Large intestine (tissue), 12 donors: ENCODE measurements at places on chromosomes 1 and 21. TPM values are rescaled to one million over a fixed set of nuclear protein-coding genes. Genes with fewer than 3 reads are reported as not detected.
A peak's percentile ranks its signal among the peaks of the same experiment; 100 is the strongest.

- DNase-seq: peak; percentile 64
Measured at GRCh38 chr21:41765420-41765821, 1.4 kb downstream of the RIPK4 start.

GRCh38 chr1:201146626-201147390 is 7.5 kb downstream of the TMEM9 start:
- DNase-seq: no peak

Gene SEC16B
- 23.7 TPM for polyA plus RNA-seq

Gene DNAJB4
- 29.7 TPM for polyA plus RNA-seq

GRCh38 chr1:30785181-30785580 is 27.6 kb upstream of the LAPTM5 start:
- DNase-seq: no peak

Gene RAB42
- polyA plus RNA-seq: 37.1 TPM

- no peak for DNase-seq
Measured at GRCh38 chr1:221449801-221450470, 292.0 kb downstream of the DUSP10 start.

DNA sequence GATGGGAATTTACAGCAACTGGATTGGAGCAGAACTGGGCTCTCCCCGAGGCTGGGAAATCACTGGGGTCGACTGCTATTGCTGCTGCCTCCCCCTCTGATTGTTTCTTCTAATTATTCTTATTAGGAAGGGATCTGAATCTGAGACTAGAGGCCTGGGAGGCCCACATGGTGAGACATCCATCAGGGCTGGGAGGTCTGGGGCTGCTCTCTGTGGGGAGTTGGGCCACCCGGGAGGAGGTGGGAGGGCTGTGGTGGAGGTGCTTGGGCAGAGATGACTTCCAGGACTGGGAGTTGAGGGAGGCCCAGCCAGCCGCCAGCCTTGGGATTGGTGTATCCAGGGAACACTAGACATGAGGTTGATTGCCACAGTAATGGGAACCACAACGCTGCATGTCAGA is 247.9 kb downstream of the GRIK3 start:
- no peak for DNase-seq

Gene LIPI
- 0.21 TPM for polyA plus RNA-seq

Gene AMY1A
- polyA plus RNA-seq: not detected

GRCh38 chr1:229693129-229693900 is 67.3 kb downstream of the URB2 start:
- DNase-seq: no peak

- no peak for DNase-seq
Measured at GRCh38 chr1:55214934-55215193, 300 bp downstream of the USP24 start.

GRCh38 chr1:29120947-29121485 is 2.7 kb downstream of the TMEM200B start:
- no peak for DNase-seq

DNA sequence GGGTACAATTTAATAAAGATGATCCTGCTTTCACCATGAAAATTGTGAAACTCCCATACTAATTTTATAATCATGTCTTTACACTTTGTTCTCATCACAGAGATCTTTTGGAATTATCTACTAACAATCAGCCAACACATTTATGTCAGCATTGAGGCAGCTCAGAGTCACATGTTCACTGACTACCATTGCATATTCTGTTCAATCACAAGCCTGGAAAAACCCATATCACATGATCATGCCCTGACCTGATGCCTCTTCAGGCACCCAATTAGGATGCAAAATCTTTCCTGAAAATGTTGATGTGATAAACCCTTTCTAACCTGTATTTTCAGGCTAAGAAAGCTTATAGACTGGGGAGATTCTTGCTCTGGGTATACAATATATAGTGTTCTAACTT is 21.6 kb upstream of the RASAL2 start:
- DNase-seq: no peak

GRCh38 chr1:21626921-21627339 is 42.2 kb downstream of the RAP1GAP start:
- DNase-seq: no peak

DNA sequence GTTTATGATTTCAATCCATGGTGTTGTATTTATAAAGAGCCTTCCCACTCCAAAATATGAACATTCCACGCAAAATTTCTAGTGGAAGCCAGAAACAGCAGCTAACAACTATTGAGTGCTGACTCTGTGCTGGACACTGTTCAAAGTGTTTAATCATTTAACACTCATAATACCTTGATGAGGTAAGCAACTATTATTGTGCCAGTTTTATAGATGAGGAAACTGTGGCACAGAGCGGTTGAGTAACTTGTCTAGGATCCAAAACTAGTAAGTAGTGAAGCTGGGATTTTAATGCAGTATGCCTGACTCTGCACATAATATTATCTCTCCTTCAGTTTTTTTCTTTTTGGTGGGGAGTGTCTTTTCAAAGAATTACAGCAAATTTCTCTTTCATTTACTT is 228.3 kb downstream of the SLC35F3 start:
- DNase-seq: no peak

Gene IFT25
- polyA plus RNA-seq: 36.0 TPM

GRCh38 chr1:204846546-204846945 is 24.1 kb upstream of the NFASC start:
- DNase-seq: no peak

DNA sequence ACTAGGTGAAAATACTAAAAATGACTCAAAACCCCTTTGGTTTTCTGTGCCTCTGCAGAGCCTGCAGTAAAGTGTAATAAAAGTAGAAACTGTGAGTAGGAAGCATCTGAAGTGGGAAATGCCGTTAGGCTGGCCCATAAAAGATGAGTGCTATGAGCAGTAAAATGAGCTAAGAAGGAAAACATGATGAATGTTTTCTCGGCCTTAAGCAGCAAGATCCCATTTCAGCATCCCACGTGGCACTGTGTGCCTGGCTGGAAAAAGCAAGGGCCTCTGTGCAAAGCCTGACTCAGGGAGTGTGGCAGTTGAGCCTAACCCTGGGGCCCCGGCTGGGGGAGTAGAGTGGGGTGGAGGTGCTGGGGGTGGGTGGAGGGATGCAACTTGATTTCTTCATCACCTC is 109.5 kb downstream of the TBX15 start:
- DNase-seq: no peak

GRCh38 chr1:30514945-30515344 is 208.4 kb downstream of the MATN1 start:
- no peak for DNase-seq

Gene KRTAP10-9
- polyA plus RNA-seq: not detected

Gene DNAJC16
- 33.0 TPM for polyA plus RNA-seq

DNA sequence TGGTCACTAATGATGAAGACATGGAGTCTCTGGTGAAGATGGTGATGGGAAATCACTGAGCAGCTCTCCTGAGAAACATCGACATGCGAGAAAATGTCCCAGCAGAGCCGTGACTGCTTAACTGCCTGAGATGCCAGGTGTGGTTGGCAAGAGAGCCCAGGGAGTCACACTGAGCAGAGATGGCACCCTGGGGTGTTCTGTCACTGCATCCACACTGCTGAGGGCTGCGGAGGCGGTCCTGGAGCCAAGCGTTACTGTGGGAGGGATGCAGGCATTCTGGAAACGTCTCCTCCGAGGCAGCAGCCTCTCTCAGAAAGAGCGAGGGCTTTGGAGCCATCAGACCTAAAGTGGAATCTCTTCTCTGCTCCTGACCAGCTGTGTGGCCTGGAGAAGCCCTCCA is 57.2 kb downstream of the EPHB2 start:
- no peak for DNase-seq

- DNase-seq: no peak
Measured at GRCh38 chr1:115307661-115308060, 30.4 kb downstream of the NGF start.

DNA sequence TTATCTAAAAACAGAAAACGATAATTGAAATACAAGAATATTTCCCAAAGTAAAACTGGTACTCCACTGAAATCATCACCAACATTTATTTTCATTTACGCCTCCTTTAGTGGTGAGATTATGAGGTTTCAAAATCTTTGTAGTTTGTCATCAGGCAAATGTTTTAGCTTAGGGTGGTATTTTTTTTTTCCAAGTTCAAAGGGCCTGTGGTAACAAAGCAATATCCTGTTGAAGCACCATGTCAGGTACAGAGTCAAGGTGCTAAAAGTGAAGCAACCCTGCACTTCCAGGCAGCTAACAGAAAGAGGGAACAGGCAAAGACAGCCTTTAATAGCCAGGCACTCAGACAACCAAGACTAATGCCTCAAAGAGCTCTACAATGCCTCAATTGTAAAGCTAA is 89.2 kb downstream of the JAK1 start:
- DNase-seq: peak; percentile 54

Gene RWDD3
- 33.4 TPM for polyA plus RNA-seq

- DNase-seq: no peak
Measured at GRCh38 chr1:116947092-116947860, 37.6 kb downstream of the PTGFRN start.

GRCh38 chr21:26800001-26800400 is 45.2 kb downstream of the ADAMTS1 start:
- no peak for DNase-seq

Gene MAGI3
- polyA plus RNA-seq: 27.0 TPM

GRCh38 chr21:45267390-45267760 is 20.3 kb downstream of the POFUT2 start:
- no peak for DNase-seq

GRCh38 chr1:164093543-164093942 is 465.4 kb upstream of the PBX1 start:
- no peak for DNase-seq

GRCh38 chr1:38559446-38560165 is 300.0 kb downstream of the RRAGC start:
- DNase-seq: peak; percentile 39

DNA sequence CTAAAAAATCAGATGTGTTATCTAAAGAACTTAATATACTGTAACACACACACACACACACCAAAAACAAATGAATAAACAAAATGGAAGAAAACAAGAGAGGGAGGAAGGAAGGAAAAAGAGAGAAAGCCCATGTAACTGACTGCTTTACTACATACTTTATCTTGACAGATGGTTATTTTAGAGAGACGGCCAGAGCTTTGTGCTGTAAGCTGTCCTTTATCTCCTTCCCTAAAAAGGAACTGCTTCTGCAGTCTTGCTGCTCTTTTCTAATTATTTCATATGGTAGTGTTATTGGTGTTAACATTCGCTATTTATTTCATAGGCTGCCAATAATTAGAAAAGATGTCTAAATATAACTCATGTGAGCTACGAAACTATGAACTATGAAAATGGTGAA is 1384.6 kb downstream of the MRPL39 start:
- no peak for DNase-seq

DNA sequence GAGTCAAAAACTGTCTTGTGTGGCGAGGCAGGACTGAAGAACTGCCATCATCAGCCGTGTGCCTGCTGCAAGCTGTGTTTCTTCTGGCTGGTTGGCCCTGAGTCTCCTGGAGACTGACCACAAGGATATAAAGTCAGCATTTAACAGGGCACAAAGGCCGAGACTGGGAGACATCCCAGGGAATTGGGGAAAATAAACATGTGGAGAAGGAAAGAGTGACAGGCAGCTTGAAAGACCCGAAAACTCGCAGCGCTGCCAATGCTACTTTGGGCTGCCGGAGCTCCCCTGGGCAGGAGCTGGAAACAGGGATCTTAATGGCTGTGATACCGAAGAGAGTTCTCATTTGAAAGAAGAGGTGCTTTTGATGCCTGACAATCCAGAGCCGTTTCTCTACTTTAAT is 125.3 kb upstream of the HMGB4 start:
- no peak for DNase-seq

DNA sequence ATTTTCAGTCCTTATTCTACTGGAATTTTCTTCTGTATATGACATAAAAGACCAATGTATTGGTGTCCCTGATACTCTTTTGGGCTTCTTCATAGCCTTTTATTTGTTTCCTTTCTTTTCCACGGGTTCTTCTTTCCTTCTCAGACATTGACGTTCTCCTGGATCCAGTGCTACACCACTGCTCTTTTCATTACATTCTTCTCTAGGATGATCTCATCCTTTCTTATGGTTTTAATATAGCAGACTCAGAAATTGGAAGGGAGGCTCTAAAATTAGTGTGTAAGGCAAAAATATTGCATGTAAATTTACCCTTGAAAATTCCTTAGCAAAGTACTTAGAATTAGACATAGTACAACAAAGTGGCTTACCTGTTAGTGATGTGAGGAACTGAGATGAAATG is 65.3 kb downstream of the SELENOF start:
- no peak for DNase-seq

DNA sequence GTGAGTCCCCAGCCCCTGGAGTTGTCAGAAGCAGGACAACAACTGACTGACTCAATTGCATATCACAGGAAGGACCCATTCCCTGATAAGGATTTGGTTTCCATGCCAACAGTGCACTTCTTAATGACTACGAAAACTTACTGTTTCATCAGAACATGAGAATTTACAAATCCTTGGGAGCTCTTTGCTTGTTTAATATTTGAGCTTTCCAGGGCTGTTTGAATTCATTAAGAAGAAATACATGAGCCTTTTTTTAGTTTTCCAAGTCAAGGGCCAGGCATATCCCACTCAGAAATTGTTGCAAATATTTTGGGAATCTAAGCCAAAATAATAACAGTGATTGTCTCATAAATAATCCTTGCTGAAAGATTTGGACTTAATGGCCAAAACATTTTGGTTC is 27.2 kb upstream of the COL24A1 start:
- DNase-seq: no peak

DNA sequence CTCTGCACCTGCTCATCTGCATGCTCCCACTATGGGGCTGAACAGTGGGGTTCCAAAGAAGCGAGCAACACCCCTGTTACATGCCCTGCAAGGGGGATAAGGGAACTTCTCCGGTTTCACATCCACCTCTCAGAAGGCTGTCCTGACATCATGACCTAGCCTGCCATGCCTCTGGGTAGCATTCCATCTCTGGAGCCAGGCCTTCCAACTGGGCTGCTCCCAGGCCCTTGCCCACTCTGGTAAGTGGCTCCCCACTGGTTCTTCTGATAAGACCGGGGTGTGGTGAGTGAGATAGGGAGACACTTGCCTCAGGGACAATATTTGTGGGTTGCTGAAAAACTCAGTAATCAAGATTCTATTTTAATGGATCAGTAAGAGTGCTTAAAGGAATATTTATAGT is 57.8 kb downstream of the KCNJ15 start:
- no peak for DNase-seq

Gene FOXD3
- 1.6 TPM for polyA plus RNA-seq

GRCh38 chr1:111213412-111213811 is 13.0 kb upstream of the DENND2D start:
- no peak for DNase-seq
